Stimulated activated CD4-positive, alpha-beta T cell treated with anti-CD3 and anti-CD28 coated beads, Interleukin-4, amount 100 ng/mL, for 48 hours (primary cell): ENCODE measurements at places on chromosomes 11 and 22.

- DNase-seq, result peak; percentile 63
Measured at GRCh38 chr11:64152841-64153691, 12.8 kb downstream of the MACROD1 start.

GRCh38 chr11:91998481-91998880 lies 226.1 kb upstream of the FAT3 start:
- DNase-seq, result no peak

GRCh38 chr22:24390576-24390975 lies 36.8 kb upstream of the ADORA2A start:
- no peak for DNase-seq

DNA sequence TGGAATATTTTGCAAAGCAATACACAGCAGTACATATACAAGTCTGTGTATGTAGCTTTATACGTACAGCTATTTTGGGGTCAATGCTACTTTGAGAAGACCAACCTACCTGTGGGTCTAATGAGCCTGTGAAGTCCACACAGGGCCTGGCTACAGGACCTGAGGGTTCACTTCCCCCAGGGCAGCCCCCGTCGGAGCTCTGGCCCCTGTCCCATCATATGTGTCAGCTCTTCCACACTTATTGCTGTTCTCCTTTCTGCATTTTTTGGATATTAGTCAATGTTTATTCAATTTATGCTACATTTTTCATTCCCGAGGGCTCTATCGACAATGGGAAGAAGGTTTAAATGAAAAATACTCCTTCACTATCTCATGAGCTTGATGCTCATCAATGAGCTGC lies 1473.6 kb downstream of the BRD1 start:
- no peak for DNase-seq

DNA sequence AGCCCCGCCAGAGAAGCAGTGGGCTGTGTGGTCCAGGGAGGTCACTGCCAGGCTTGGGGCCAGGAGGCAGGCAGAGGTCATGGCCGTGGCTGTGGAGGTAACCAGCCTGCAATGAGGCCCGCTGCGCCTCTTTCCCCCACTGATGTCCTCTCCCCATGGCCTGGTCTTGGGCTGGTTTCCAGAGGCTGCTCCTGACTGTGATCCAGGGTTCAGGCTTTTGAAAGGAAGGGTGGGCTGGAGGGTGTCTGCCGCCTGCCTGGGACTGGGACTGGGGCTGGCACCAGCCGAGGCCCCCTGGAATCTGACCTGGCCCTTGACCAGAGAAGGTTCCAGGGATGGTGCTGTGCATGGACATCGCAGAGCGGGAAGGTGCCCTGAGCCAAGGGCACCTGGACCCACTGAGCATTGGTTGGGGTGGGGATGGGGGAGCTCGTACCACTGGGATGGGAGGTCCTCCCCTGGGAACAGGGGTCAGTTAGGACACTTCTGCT lies 59.6 kb upstream of the THY1 start:
- DNase-seq, result no peak

DNA sequence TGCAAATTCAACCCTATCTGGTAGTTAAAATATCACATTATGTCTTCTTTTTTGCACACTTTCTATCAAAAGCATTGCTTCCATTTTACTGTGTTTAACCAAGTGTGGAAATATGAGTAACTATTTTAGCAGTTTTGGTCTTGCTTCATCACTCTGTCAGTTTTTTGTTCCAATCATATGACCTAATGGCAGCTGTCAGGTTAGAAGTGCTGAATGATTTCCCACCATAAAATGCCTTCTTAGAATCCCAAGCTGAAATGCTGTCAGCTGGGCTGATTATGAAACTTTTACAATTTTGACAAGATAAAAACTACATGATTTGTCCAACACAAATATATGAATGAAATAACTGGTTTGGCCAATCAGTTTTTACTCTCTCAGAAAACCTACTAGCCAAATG lies 1654.6 kb upstream of the RAG2 start:
- no peak for DNase-seq
